Stimulated activated CD4-positive, alpha-beta T cell treated with anti-CD3 and anti-CD28 coated beads, Interleukin-1b, Interleukin-23, amount 100 ng/mL, for 1 hour (primary cell): ENCODE measurements at places on chromosomes 13 and 19.

GRCh38 chr13:51588406-51588949 is 4.2 kb downstream of the WDFY2 start:
- DNase-seq: no peak

DNA sequence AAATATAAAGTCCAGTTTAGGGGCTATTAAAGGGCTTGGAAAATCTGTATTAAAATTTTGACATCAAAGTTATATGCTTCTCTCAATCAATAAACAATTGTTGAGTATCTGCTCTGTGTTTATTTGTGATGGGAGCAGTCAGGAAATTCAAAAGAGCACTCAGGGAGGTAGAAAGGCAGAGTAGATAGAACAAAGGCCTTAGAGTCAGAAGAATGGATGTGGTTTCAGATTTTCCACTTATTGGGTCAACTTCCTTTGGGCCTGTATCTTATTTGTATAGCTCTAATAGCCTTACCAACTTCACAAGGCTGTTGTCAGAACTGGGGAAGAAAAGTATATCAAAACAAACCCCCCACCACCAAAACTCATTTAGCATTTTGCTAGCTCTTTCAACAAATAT is 302.6 kb downstream of the SPRY2 start:
- DNase-seq: no peak

DNA sequence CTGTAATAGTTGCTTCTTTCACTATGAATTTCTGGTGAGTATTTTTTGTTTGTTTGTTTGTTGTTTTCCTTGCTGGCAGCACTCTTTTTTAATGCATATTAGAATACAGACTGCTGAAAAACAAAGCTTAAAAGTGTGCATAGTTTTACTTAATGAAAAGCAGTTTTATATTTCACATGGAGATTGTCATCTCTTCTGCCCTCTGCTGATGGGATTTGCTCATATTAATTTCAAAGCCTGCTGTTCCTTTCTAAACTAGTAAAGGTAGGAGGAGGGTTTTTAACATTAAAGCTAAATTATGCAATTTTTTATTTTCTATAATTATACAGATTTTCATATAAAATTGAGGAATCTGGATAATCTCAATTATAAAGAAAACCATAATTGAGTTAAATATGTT is 692.6 kb upstream of the SLITRK1 start:
- DNase-seq: no peak

- DNase-seq: no peak
Observed at GRCh38 chr19:45040059-45040771, 1.4 kb downstream of the CLASRP start.

DNA sequence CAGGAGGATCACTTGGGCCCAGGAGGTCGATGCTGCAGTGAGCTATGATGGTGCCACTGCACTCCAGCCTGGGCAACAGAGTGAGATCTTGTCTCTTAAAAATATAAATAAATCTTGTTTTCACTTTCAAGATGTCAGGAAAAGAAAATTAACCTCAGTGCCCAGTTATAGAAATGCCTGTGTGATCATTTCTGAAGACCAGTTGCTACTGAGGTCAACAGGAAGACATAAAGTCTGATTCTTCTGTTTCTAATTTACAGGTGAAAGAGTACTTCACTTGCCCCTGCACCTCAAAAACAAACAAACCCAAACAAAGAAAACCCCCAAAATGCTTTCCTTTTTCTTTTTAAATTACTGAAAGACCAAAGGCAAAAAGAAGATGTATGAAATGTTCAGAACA is 174.3 kb upstream of the NBEA start:
- DNase-seq: no peak

GRCh38 chr19:39740395-39740794 is 2.6 kb upstream of the CLC start:
- no peak for DNase-seq

DNA sequence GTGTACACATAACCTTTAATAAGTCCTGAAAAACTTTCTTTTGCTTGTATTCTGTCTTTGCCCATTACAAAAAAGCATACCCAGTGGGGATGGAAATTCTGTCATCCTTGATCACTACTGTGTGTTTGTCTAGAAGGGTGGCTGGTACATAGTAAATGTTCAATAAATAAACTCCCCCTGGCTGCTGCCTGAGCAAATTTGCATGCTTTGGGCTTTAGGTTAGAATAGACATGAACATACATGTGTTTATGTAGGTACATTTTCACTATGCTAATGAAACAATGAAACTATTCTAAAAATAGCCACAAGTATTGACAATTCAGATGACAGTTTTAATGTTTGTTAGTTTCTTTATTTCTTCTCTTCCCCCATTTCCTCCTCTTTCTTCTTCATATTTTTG is 36.1 kb downstream of the TNFSF13B start:
- DNase-seq: no peak

DNA sequence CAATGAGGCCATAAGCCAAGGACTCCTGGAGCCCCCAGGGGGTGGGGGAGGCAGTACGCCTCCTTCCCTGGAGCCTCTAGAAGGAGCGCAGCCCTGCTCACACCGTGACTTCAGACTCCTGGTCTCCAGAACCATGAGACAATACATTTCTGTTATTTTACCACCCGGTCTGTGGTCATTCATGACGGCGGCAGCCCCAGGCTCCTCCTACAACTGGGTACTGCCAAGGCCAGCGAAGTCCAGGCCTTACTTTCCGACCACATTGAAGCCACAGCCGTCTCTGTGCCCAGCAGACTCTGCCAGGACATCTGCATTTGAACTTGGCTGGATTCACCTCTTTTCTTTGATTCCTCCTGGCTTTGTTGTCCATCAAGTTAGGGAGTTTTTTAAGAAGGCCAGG is 10.5 kb downstream of the GNG7 start:
- DNase-seq: no peak

DNA sequence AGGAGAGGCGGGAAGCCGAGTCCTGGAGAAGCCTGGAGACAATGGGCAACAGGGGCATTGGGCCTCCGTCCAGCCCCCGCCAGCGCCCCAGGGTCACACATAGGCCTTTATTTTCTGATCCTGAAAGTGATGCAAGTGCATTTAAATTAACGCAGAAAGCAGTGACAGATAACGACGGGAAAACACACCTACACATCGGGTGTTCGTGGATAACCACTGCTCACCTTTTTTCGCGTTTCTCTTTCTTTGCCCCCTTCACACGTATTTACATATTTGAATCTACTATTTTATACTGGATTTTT is 30.4 kb upstream of the GRTP1 start:
- no peak for DNase-seq

- DNase-seq: peak; percentile 60
Observed at GRCh38 chr19:2478756-2479555, 3.0 kb downstream of the GADD45B start.

GRCh38 chr13:68940049-68940448 is 1167.6 kb upstream of the ATXN8OS start:
- DNase-seq: no peak

DNA sequence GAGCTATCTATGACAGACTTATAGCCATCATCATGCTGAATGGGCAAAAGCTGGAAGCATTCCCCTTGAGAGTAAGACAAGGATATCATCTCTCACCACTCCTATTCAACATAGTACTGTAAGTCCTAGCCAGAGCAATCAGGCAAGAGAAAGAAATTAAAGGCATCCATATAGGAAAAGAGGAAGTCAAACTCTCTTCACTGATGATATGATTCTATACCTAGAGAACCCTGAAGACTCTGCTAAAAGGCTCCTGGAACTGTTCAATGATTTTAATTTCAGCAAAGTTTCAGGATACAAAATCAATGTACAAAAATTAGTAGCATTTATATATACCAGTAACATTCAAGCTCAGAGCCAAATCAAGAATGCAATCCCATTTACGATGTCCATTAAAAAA is 21.7 kb upstream of the C1QTNF9B start:
- no peak for DNase-seq

- no peak for DNase-seq
Observed at GRCh38 chr13:42258747-42259146, 13.2 kb upstream of the AKAP11 start.
